Urothelium cell line (cell line): ENCODE measurements at places on chromosomes 1 and 21.

DNA sequence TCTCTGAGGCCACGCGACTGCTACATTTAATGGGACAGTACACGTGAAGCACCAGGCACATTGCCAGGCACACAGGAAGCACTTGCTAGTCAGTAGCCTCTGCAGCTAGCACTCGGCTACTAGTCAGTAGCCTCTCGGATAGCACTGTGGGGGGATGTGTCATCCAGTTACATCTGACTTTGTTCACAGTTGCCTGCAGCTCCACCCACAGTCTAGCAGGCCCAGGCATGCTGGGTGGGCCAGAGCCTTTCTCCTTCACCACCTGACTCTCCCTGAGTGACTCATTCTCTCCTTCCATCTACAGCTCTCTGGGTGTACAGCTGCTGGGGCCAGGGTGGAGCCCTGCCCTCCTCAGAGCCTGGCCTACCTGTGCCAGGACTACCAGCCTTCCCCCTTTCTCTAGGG is 51.5 kb downstream of the PTPRF start:
- DNase-seq, result peak; percentile 100

DNA sequence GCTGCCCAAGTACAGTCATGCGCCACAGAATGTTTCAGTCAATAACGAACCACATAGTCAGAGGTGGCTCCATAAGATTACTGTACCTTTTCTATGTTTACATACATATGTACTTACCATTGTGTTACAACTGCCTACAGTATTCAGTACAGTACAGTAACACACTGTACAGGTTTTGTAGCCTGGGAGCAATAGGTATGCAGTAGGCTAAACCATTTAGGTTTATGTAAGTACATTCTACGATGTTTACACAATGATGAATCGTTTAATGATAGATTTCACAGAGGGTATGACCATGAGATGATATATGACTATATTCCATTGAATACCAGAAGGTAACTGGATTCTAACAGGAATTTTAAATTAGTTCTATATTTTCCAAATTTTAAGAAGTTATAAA is 10.5 kb downstream of the YY1AP1 start:
- DNase-seq, result no peak

DNA sequence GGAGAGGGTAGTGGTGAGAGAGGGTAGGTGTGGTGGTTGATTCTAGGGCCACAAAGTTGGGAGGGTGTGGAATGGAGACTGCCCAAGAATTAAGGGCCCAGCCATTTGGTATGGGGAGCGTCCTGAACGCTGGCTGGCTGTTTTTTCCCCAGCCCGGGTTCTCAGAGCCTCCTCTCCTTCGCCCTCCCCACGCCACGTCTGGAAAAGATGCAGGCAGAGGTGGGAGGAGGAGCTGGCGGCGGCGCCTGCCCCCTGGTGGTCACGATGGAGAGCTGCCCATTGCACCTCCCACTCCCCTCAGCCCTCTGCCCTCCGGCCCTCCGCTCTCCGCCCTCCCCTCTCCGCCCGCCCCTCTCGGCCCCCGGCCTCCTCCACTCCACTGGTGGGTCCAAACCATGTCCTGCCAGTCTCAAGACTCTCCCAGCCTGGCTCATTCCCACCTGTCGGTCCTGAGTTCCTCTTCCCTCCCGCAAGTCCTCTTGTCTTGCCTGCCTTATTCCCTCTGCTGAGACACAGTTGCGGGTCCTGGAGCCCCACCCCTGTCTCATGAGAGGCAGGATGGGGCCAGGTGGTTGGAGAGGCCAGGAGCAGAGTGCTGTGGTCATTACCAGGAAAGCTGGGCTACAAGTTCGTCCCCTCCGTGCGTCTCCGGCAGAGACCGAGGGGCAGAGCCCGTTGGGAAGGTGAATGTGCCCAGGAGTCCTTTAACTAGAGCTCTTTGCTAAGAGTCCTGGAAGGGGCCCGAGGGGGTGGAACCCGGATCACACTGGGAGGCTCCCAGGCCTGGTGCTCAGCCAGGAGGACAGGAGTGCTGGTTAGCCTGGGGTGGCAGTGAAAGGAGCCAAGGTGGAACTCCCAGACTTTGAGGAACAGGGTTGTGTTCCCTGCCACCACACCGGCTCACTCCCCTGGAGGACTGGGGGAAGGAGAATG is 22.6 kb downstream of the ETNK2 start:
- peak; percentile 89 for DNase-seq

DNA sequence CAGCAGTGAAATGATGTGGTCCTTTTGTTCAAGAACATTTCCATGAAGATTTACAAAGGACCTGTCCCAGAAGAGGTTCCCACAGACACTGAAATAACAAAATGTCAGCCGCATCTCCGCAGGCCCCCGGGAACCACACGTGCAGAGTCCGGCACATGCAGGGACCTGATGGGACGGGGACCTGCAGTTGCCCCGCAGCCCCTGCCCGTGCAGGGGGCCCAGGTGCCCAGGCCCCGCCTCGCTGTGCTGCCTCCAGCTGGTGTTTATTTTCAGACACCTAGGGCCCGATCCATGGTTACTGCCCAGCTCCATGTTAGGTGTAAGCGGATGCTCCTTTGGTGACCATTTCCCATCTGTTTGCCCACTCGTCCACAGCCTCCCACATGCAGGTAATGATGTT is 149.3 kb upstream of the ARHGEF16 start:
- no peak for DNase-seq

DNA sequence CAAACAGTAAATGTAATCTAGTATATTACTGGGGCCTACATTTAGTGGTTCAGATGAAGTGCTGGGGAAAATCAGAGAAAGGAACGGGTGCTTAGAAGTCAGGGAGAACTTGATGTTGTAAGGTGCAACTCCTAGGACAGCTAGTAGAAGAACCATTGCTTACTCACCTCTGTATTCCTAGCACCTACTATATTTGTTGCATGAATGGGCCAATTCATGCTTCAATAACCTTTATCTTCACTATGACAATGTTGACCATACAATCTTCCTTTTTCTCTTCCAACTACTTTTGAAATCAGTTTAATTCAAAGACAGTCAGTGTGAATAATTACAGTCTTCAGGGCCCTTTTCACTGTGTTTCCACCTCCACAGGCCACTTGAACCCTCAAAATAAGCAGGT is 125.0 kb upstream of the DMRTA2 start:
- DNase-seq, result no peak

GRCh38 chr1:182189535-182190066 is 128.1 kb upstream of the ZNF648 start:
- DNase-seq, result no peak

GRCh38 chr1:171140401-171140800 is 44.7 kb upstream of the FMO2 start:
- no peak for DNase-seq
